C1 segment of cervical spinal cord (tissue), 14 donors: ENCODE measurements at places on chromosomes 7 and 10.

DNA sequence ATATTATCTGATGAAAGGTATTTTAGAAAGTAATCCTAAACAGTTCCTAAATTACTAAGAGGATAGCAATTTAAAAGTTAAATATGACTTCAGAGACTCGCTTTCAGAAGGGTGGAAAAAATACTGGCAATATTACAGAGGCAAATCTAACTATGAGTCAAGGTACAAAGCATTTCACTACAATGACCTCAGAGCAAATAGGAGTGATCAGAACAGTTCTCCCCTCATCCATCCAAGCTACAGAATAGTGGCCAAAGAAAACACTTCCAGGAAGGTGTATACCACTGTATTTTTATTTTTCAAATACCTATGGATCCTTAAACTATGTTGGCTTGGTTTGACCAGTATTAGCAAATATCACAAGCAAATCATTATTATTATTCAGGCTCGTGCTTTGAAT lies 112.8 kb upstream of the ODAD2 start:
- no peak for DNase-seq

DNA sequence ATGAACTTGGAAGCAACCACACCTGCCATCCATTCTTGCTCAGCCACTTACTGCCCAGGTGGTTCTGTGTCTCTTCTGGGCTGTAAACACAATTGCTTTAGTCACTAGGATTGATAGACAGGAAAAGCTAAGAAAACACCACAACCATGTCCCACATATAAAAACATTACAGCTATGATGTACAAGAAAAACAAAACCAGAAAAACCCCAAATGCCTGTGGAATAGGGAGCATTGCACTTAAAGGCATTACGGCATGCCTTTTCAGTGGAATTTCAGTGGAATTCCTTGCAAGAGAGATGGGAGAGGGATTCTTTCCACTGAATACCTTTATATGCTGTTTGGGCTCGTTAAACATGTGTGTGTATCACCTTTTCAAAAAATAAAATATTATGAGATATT lies 44.2 kb upstream of the GPR26 start:
- no peak for DNase-seq

- no peak for DNase-seq
Observed at GRCh38 chr7:77570330-77571011, 33.4 kb downstream of the PTPN12 start.

DNA sequence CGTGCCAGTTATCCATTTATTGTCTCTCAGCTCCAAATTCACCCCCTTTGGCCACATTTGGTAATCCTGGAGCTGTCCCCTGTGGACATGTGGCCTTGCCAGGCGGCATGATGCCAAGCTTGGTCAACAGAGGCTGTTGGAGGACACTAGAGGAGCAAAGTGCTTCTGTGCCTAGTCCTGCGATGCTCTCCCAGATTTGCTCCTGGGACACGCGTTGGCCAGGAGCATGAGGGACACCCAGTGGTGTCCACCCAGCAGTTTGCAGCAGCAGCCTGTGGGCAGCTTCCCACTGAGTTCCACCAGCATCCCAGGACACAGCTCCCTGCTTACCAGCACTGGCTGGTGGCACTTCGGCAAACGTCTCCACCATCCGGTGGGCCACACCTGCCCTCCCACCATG lies 55.5 kb upstream of the STEAP1B start:
- DNase-seq = no peak

GRCh38 chr7:117435475-117436043 lies 8.3 kb upstream of the ASZ1 start:
- DNase-seq = no peak

DNA sequence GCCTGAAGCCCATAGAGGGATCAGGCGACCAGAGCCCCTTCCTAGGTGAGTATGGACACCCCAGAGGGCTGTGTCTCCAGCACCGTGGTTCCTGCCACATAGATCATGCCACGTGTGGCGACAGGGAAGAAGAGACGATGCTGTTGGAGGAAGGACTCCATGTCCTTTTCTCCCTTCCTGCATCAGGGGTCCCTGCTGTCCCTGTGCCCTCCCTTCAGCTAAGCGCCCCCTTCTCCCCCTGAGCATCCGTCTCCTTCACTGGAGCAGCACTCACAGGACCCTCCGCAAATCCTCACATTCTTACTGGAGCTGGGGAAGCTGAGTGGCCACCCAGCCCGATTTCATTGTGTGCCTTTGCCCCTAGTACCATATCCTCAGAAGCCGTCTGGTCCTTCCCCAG lies 85.6 kb upstream of the NPS start:
- DNase-seq = no peak

- no peak for DNase-seq
Observed at GRCh38 chr7:143490717-143491306, 13.1 kb downstream of the TAS2R41 start.

DNA sequence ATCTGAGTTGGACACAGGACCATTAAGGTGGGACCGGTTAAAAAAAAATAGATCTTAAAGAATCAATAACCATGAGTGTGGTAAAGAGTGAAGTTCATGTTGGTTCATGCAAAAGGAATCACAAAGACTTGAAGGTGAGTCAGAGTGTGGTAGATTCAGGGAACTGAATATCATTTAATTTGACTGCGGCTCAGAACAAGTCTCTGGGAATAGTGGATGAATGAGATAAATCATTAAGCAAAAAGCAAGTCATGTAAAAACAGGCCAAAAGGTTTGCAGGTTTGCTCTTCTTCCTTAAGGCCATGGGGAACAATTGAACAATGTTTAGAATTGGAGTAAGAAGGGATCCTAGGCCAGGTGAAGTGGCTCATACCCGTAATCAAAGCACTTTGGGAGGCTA lies 385.8 kb downstream of the ETV1 start:
- no peak for DNase-seq

DNA sequence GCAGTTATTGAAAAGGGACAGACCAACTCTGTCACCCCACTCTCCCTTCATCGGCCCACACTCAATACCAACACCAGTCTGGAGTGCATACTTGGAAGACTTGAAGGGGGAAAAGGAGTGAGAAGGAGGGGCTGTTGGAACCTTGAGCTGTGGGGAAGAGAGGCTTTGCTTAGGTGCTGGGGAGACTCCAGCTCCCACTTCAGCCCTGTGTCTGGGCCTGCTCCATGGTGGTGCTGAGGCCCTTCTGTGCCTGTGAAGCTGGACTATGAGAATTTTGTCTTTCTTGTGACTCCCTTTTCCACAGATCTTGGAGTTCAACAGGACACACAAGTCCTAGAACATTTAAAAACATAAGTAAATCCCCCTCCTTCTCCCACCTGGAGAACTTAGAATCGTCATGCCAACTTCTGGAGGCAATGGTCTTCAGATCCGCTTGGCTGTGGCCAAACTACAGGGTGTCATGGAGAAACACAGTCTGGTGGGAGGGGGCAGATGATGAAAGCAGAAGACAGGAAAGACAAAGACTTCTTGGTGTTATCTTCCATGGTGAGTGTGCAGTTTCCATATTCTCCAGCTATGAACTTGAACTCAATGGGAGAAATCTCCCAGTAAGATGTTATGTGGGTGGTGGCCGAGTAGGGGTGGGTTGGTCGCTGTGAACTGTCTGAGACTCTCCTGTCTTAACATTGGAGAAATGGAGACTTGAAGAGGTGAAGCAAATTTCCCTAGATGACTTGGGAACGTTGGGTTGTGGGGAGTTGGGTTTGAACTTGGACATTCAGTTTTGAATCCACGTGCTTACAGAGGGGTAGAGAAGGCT lies 18.4 kb upstream of the GIMAP8 start:
- no peak for DNase-seq

DNA sequence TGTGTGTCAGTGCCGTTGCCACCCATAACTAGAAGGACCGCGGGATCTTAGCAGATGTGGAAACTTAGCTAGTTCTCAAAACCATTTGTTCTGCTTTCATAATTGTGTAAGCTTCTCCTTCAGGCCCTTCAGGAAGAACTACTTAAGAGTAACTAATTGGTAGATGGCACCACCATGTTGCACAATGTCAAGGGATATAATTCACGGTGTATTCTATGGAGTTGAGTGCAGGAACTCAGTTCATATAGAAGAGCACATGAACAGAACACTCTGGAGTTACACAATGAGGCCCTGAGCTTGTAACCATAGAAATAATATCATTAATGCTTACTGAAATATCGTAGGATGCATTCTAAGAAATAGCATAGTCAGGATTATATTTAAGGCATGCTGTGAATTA lies 126.5 kb upstream of the GAD2 start:
- DNase-seq = no peak

DNA sequence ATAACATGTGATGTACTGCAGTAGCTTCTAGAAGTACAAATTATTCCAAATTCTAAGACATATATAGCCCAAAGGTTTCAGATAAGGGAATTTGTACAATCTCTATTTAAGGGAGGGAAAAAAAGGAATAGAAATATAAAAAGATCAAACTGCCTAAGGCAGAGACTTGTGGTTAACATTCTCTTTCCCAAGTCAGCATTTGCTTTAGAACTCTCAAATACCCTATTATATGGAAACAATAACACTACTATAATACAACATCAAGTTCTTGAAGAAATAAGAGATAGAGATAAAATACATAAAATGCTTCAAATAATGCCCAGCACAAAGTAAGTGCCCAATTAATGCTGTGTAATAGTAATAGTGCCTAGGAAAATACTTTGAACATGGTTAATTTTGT lies 123.1 kb downstream of the CRPPA start:
- no peak for DNase-seq

DNA sequence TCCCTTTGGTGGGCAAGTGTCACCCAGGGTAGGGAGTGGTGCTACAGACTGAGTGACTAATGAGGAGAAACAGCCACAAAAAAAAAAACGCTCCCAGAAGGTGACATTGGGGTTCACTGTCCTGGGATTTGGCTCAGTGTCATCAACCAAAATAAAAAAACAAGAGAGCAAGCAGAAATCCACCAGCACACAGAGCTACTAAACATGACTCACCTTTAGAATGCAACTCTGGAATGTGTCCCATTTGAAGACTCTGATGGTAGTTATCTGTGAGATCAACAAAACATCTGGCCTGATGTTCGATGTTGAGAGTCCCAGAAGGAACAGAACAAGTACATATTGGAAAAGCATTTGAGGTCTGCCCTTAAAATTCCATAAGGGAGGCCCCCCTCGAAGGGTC lies 200.3 kb upstream of the LYZL2 start:
- DNase-seq = no peak

DNA sequence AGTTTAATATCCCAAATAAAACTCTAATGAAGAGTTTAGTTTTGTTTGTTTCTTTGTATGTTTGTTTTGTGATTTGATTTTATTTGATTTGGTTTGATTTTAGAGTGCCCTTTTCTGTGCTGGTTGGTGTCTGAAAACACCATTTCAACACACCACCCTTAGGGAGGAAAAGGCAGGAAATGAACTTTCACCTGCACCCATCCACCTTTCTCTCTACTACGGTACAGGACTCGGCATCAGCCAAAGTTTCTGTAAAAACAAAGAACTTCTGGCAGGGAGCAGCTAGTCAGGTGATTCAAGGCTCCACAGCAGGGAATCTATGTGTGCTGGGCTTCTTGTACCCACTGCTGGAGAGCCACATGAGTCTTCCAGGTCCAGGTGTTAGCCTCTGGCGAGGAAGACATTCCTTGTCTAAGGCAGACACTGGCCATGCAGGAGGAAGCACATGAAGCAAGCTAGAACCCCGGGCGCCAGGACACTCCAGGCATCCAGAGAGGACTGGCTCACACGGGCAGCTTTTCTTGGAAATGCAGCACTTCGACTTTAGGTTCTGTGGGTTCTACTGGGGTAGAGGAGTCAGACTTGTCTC lies 22.1 kb upstream of the STK17A start:
- DNase-seq = no peak

DNA sequence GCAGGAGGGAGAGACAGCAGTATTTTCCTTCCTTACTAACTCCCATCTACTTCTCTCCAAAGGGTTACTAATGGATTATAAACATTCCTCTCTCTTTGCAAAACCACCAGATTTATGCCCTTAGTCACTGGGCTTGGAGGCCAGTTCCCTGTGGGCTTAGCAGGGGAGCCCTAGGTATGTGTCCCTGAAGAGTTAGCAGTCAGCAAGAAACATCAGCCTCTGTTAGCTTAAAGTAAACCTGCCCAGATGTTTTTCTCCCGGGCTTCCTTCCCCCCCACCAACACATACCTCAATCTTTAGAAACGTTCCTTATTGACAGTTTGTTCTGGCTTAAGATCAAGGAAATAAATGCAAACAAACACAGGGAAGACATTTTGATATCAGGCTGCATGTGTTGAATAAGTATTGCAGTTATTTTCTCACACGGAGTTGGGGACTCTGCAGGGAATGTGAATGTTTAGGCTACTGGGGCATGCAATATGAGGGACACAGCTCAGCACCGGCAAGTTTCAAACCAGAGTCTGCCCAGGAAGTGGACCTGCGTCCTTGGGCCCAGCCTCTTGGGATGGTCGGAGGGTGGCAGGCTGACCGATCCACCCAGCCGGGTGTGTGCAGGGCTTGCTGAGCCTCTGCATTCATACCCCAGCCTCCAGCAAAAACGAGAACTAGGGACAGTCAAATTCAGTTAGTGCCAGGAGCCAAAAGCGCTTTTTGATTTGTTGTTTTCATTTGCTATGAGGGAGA lies 252.0 kb upstream of the GRB10 start:
- DNase-seq = no peak

- no peak for DNase-seq
Observed at GRCh38 chr7:159019111-159019510, 125.6 kb downstream of the VIPR2 start.

DNA sequence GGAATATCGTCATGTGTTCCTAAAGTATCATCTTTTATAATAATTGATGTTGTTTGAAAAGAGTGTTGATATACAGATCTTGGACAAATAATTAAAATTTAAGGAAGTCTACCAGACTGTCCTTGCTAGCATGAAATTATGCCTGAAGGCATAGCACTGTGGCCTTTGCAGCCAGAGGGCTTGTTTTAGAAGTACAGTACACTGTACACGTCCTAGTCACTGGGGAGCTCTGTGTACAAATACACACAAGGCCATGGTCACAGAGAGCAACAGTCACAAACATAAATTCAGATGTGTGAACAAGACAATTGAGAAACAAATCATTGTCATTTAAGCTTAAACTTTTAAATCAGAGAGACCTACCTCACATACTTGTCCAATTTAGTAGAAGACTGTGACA lies 133.0 kb downstream of the KIAA1217 start:
- no peak for DNase-seq

GRCh38 chr10:43208147-43209073 lies 58.5 kb downstream of the RASGEF1A start:
- DNase-seq = no peak

GRCh38 chr10:133275684-133276092 lies 980 bp downstream of the ADAM8 start:
- no peak for DNase-seq

GRCh38 chr10:1486841-1487687 lies 250.3 kb downstream of the ADARB2 start:
- no peak for DNase-seq
